Neural cell (in vitro differentiated cells): ENCODE measurements at places on chromosomes 5 and 9. TPM values are rescaled to one million over a fixed set of nuclear protein-coding genes. Genes with fewer than 3 reads are reported as not detected.

Gene SH3TC2
- not detected in 2 replicates for polyA plus RNA-seq

Gene TOR2A
- polyA plus RNA-seq: 54.1 and 59.7 TPM in 2 replicates

Gene SLC34A1
- polyA plus RNA-seq: not detected in 2 replicates

Gene DMGDH
- 0.70 and 0.93 TPM in 2 replicates for polyA plus RNA-seq

Gene TMOD1
- polyA plus RNA-seq: 0.17 and 0.22 TPM in 2 replicates

Gene SCGB3A2
- not detected in 2 replicates for polyA plus RNA-seq

Gene LHX2
- 2.6 and 3.6 TPM in 2 replicates for polyA plus RNA-seq

Gene BTNL3
- polyA plus RNA-seq: not detected in 2 replicates

Gene IFNA13
- not detected in 2 replicates for polyA plus RNA-seq

Gene SPATA31E1
- polyA plus RNA-seq: not detected in 2 replicates

Gene FOXD4
- 2.3 and 2.5 TPM in 2 replicates for polyA plus RNA-seq

Gene MVB12B
- 39.5 and 47.5 TPM in 2 replicates for polyA plus RNA-seq

Gene ZNF366
- polyA plus RNA-seq: not detected in 2 replicates

Gene UHRF2
- 87.5 and 96.6 TPM in 2 replicates for polyA plus RNA-seq

Gene FCN1
- polyA plus RNA-seq: not detected in 2 replicates

Gene KCNMB1
- polyA plus RNA-seq: not detected in 2 replicates

Gene PNPLA7
- 0.72 and 0.84 TPM in 2 replicates for polyA plus RNA-seq

Gene PSIP1
- 304 and 339 TPM in 2 replicates for polyA plus RNA-seq

Gene CNOT8
- polyA plus RNA-seq: 146 and 153 TPM in 2 replicates

Gene CCNI2
- not detected in 2 replicates for polyA plus RNA-seq

Gene ZDHHC21
- 19.4 and 19.8 TPM in 2 replicates for polyA plus RNA-seq

Gene F12
- 1.4 and 7.8 TPM in 2 replicates for polyA plus RNA-seq

Gene IDNK
- 4.1 and 7.5 TPM in 2 replicates for polyA plus RNA-seq

Gene IL3
- polyA plus RNA-seq: not detected in 2 replicates

Gene IL13
- 0.25 TPM in 1 of 2 replicates, not detected in the other for polyA plus RNA-seq
